Nephron progenitor cell (in vitro differentiated cells): ENCODE measurements at places on chromosomes 6 and 20.

- no peak for DNase-seq
These were observed 787 bp upstream of the CARMIL1 start for GRCh38 chr6:25278261-25278913.

- no peak for DNase-seq
These were observed 164.9 kb downstream of the UTRN start for GRCh38 chr6:144449911-144450597.

- no peak for DNase-seq
These were observed 44.6 kb downstream of the DPPA5 start for GRCh38 chr6:73309535-73309784.

GRCh38 chr20:48723308-48724264, 104.2 kb downstream of the PREX1 start:
- peak; percentile 28 for DNase-seq

DNA sequence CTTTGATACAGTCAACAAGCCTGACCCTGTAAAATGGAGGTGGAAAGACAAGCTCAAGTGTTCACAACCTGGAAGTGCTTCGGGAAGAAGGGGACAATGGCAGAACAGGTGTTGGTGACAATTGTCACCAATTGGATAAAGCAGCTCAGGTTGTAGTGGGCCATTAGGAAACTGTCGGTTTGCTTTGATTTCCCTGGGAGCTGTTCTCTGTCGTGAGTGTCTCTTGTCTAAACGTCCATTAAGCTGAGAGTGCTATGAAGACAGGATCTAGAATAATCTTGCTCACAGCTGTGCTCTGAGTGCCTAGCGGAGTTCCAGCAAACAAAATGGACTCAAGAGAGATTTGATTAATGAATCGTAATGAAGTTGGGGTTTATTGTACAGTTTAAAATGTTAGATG, 15.0 kb downstream of the CCR6 start:
- DNase-seq: no peak

DNA sequence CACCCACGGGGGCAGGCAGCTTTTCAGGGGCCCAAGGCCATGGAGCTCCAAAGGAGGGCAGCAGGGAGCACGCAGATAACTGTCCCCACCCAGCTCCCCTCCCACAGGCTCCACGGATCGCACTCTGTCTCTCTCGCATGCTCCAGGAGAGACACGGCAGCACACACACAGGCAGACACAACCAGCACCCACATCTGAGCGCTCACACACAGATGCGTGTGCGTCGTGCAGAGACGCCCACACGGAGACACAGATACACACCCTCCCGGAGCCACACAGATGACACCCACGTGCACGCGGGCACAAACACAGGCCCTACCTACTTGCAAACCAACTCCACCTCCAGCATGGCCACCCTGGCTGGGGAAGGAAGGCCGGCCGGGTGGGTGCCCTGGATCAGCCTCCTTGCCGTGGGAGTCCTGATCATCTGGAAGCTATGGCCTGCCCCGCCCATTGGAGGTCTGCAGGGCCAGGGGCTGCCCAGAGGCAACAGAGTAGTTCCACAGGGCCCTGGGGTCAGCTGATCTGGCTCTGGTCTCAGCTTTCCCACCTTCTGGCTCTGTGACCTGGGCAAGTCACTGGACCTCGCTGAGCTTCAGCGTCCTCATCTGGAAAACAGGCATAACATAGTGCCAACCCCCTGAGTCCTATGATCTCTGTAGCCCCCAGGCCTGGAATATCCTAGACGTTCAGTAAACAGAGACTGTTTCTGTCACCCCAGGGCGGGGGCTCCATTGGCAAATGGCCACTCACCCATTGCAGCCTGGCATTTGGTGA, 31.5 kb downstream of the AAR2 start:
- DNase-seq: no peak

GRCh38 chr6:41929924-41930323, 8.6 kb downstream of the BYSL start:
- no peak for DNase-seq

DNA sequence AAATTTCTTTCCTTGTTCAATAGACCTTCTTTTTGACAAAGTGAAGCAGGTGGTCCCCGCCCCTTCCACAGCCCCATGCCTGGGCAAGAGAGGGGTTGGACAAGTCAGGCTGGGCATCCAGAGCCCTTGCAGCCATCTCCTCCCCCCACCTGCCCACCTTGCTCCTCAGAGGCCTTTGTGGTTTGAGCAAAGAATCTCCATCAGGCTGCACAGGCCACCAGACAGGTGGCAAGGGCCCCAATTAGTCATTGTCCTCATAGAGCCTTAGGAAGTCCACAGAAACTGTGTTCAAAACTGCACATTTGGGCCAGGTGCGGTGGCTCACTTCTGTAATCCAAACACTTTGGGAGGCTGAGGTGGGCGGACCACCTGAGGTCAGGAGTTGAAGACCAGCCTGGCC, 1.5 kb upstream of the MAPK13 start:
- DNase-seq: no peak

DNA sequence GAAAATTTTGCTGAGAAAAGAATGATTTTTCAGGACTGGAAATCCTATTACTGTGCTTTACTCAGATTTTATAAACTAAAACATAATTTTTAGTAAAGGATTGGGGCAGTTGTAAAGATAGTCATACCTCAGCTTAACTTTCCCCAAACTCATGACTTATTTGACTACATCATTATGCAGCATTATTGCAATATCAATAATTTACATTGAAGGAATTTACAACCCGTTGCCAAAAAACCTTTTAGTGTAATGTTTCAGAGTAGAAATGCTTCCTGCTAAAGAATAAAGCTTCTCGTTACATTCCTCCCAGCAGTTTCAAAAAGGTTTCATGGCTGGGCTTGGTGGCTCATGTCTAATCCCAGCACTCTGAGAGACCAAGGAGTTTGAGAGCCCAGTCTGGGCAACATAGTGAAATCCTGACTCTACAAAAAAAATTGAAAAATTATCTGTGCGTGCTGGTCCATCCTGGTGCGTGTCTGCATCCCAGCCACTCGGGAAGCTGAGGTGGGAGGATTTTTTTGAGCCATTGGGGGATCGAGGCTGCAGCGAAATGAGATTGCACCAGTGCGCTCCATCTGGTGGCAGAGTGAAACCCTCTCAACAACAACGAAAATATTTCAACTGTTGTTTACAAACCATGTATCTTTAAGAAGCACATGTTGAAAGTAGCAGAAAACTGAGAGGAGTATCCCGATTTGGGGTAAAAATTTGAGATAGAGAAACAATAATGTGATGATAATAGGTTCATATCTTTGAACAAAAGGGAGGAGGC, 4.4 kb downstream of the AMD1 start:
- peak; percentile 42 for DNase-seq

GRCh38 chr6:15183979-15184378, 61.9 kb upstream of the JARID2 start:
- DNase-seq: no peak

- DNase-seq: no peak
These were observed 528.6 kb downstream of the PRKN start for GRCh38 chr6:162198925-162199324.

DNA sequence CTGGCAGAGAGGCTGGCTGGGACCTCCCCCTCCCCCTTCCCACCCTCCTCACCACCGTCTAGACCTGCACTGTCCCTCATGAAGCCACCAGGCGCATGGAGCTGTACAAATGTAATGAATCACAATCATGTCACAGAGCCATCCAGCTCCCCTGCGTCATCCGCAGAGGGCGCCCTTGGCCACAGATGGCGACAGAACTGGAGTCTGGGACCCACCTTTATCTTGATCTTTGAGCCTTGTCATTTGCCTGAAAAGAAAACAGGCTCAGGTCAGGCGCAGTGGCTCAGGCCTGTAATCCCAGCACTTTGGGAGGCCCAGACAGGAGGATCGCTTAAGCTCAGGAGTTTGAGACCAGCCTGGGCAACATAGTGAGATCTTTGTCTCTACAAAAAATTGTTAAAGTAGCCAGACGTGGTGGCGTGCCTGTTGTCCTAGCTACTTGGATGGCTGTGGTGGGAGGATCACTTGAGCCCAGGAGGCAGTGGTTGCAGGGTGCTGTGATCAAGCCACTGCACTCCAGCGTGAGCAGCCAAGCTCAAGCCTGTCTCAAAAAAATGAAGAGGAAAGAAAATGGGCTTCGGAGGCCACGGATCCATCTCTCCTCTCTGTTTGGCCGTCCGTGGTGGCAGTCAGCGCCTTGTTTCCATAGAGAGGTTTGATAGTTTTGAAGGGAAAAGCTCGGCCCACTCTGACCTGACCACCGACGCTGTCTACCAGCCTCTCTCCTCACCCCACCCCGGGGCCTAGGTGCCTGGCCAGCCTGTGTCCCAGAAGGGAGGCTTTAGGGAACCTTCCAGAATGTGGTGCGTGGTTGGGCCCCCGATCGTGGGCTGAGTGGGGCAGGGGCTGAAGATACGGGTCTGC, 6.2 kb downstream of the COL9A3 start:
- peak; percentile 49 for DNase-seq

- DNase-seq: no peak
These were observed 47.7 kb downstream of the DNAH8 start for GRCh38 chr6:38762848-38763247.

DNA sequence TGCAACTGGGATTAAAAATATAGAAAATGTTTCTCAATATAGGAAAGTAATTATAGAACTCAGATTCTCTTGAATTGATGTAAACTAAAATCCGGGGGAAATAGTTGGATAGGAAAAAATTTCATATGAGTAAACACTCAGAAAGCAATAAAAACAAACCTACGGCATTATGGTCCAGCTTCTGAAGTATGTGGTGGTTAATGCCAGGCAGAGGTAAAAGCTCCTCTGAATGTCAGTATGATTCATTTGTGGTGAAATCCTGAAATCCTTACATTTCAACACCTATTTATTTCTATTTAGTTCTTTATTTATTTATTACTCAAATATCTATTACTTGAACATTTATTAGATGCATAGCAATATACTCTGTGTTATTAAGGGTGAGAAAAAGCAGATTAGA, 145.1 kb downstream of the RIMS1 start:
- no peak for DNase-seq

DNA sequence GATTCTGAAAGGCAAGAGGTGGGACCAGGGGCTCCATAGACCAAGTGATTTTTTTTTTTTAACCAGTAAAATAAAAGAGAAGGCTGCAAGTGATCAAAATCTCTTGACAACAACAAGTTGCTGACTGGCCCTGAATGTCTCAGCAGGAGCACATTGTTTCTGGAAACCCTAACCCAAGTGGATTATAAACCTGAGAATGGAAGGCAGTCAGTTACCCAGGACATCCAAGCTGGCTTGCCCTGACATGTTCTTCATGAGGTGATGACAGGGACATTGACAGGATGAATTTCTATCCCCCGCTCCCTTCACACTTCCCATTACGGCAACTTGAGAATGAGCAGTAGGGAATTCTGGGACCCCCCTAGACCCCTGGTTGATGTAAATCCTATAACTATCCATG, 49.6 kb upstream of the RIPOR2 start:
- no peak for DNase-seq

GRCh38 chr20:37574199-37574890, 46.7 kb upstream of the BLCAP start:
- DNase-seq: no peak

DNA sequence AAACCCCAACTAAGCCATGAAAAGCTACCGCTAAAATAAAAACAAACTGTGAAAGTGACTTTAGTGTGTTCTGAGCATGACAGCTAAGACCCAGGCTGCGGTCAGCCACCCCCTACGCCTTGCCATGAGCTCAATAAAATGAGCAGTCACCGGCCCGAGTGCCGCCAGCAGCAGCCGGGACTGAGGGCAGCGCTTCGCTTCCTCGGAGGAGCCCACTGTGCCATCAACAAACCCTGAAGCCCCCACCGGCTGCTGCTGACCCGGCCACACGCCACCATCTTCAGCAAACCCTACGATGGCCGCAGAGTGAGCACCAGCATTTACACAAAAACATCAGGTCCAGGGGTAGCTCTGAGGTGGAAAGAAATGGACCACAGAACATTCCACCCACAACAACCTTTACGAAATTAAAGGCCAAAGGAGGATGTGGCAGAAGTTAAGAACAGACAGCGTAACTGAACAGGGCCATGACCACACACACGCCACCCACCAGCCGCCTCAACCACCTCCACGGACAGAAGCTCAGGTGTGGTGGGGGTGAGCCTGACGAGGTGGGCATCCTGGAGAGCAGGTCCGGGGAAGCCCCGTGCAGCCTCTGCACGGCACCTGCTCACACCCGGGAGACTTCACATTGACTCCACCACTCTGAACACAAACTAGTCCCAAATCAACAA, 67.0 kb downstream of the THBS2 start:
- DNase-seq: no peak

GRCh38 chr6:51842061-51842803, 245.2 kb downstream of the PKHD1 start:
- no peak for DNase-seq

DNA sequence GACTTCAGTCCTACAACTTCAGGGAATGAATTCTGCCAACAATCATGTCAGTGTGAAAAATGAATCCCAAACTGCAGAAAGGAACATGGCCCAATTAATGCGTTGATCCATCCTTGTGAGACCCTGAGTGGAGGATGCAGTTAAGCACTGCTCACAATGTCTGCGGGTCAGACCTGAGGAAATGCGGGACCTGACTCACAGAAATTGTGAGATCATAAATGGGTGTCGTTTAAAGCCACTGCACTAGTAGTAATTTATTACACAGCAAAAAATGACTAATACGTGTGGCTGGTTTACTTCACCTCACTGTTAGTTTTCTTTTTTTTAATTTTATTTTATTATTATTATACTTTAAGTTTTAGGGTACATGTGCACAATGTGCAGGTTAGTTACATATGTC, 505.0 kb downstream of the PRKN start:
- no peak for DNase-seq

GRCh38 chr6:134132494-134133141, 80.2 kb upstream of the SLC2A12 start:
- no peak for DNase-seq

DNA sequence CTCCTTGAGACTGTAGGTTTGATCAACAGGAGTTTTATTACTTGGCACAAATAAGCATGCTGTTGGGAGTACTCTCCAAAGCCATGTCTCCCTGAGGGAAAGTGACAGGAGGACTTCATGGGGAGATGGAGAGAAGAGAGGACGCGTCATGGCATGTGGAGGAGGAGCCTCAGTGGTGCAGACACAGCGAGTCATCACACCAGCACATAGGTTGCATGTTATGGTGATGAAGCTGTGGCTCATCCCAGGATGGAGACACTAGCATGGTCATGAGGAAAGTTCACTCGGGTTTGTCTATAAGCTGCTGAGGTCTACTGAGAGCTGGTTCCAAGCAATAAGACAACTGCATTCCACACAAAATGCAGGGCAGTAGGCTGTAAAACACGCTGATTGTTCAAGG, 13.2 kb upstream of the SSTR4 start:
- DNase-seq: no peak

DNA sequence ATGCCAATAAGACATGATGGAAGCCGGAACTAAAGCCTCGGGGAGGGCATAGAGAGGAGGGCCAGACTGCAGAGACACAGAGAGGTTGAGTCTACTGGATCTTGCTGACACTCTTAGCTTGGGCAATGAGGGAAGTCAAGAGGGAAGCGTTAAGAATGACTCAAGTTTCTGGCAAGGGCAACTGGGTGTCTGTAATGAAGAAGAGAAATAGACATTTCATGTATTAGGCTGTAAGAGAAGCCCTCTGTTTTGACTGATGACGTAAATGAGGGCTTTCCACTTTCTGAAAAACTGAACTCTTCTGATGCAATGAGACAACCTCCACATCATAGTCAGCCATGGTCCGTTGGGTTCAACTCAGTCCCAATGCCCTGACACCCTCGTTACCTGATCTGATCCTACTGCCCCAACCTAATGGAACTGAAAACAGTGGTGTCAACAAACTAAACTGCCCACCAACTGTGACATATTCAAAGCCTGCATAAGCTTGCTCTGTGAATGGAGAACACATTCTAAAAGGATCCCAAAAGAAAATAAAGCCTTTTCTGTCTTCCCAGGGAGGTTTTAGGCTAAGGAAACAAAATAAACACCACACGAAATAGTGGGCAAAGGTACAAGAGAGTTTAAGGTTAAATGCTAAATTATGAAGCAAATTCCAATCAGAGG, 45.8 kb upstream of the PNRC1 start:
- DNase-seq: no peak
